Stimulated activated CD4-positive, alpha-beta T cell treated with anti-CD3 and anti-CD28 coated beads, Interleukin-1b, Interleukin-23, amount 100 ng/mL, for 1 hour (primary cell): ENCODE measurements at places on chromosomes 13 and 19.

DNA sequence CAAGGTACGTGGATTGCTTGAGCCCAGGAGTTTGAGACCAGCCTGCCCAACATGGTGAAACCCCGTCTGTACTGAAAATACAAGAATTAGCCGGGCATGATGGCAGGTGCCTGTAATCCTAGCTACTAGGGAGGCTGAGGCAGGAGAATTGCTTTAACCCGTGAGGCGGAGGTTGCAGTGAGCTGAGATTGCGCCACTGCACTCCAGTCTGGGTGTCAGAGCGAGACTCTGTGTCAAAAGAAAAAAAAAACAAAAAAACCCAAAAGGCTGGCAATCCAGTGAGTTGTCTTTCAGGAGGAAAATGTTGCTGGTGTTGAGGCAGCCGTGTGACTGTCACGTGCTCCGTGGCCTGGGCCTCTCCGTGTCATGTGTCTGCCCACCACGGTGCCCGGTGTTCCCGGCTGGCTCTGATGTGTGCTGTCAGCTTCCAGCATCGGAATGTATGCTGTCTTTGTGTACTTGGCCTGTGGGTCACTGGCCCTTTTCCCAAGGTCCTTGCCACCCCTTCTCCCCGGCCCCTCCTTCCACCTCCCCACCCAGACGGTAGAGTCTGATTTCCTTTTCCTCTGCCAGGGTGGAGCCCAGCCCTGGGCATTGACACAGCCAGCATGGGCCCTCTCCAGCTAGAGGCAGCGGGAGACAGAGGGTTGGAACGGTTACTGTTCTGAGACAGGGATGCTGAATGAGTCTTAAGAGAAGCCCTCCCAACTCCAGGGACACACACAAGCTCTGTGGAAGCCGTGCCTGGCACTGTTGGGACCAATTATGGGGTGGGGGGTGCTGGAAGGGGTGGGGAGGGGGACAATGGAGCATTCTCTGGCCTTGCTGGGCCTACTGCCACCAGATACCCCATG is 7.2 kb upstream of the TUBB4A start:
- no peak for DNase-seq

- DNase-seq = no peak
Measured at GRCh38 chr19:22634450-22634827, 315 bp downstream of the ZNF492 start.

- no peak for DNase-seq
Measured at GRCh38 chr13:36088001-36088400, 43.2 kb downstream of the DCLK1 start.

- DNase-seq = no peak
Measured at GRCh38 chr19:46571495-46571894, 29.6 kb upstream of the CALM3 start.

GRCh38 chr13:40186041-40186440 is 480.4 kb downstream of the FOXO1 start:
- DNase-seq = no peak

DNA sequence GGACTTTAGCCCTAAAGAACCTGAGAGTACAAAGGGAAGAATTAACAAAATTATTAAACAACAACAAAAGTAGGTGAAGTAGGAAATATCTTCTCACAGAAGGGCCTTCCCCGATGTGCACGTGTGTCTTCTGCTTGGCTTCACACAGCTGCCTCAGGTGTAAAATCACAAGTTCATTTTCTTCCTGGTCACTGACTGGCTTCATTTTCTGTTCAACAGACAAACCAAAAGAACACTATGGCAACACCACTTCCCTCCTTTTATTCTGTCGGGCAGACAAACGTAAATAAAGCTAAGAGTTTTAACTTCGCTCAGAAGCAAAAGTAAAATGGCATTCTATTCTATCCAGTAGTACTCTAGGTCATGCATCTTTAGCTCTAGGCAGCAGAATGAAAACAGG is 140.9 kb downstream of the TBC1D4 start:
- DNase-seq = no peak

DNA sequence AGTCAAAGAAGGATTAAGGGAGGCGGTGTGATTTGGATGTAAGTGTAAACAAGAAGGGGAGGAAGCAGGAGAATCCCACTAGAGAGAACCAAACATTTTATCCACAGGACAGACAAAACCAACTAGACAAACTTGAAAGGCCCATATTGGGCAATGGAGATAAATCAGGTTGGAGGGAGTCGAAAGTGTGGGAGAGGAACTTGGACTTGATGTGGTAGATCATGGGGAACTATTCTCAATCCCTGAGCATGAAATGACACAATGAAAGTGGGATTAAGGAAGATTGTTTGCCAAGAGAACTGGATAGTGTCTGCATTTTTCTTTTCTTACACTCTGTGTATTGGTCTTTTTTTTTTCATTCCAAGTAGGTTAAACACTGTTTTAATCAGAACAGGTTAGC is 17.9 kb downstream of the GPR183 start:
- DNase-seq = no peak

- no peak for DNase-seq
Measured at GRCh38 chr19:49818649-49819370, 721 bp downstream of the MED25 start.

DNA sequence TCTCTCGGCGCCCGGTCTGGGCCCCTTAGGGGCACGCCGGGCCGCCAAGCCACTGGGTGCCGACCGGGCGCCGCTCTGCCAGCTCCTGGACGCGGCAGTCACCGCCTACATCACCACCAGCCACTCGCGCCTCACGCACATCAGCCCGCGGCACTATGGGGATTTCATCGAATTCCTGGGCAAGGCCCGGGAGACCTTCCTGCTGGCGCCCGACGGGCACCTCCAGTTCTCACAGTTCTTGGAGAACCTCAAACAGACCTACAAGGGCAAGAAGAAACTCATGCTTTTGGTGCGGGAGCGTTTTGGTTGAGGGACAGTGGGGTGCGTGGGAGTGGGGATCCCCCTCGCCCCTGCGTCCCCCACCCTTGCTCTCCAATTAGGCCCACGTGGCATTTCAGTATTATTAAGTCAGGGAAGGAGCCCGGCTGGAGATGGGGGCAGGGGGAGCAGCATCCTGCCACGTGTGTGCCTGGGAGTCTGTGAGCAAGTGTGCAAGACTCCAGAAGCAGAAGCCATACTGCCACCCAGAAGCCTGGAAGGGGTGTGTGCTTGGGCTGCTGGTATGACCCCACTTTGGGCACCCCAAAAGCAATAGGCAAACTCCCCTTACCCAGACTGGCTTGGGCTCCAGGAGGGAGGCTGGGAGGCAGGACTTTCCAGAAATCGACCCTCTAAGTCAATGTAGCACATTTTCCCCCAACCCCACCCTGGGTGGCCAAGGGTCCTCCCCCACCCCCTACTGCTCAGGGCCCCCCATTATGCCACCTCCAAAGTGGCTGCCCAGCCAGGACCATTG is 35.7 kb downstream of the ZSWIM4 start:
- DNase-seq = no peak

- no peak for DNase-seq
Measured at GRCh38 chr13:99357131-99357596, 50.0 kb upstream of the GPR183 start.

- DNase-seq = no peak
Measured at GRCh38 chr19:57004418-57004817, 115.4 kb upstream of the USP29 start.

GRCh38 chr13:40564342-40565001 is 102.0 kb downstream of the FOXO1 start:
- DNase-seq = no peak

- DNase-seq = no peak
Measured at GRCh38 chr13:69950160-69950559, 157.5 kb upstream of the ATXN8OS start.

DNA sequence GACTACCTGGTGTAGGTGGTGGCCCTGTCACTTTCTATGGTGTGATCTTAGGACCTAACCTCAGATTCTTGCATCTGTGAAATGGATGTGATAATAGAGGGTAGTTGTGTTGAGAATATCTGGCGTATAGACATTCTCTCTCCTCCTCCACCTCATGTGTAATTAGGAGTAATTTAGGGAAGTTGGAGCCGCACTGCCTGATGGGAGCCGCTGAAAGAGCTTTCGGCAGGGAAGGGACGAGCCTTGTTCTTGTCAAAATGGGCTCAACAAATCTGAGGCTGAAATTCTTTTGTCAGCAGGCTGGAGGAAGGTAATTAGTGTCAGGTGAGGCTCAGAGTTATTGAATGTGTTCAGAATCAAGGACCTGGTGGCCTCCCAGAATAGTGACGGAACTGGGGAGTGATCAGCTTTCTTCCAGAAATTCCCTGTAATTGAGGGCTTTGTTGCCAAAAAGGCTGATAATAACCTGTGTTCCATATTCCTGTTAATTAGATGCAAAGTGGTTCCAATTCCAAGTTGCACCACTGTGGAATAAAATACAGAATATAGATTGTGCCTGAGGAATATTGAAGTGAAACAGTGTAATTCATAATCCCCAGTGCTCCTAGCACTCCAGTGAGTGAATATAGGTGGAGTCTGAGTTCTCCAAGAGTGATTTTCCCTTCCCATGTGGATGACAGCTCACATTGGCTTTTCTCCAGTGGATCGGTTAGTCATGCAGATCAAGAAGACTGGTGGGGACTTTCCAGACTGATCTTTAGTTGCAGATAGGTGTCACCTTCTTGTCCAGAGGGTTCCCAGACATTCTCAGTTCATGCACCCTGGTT is 47.5 kb downstream of the SPATA13 start:
- DNase-seq = no peak
